Fibroblast of gingiva (primary cell): ENCODE measurements at places on chromosomes 13 and 19.

- no peak for DNase-seq
Measured at GRCh38 chr13:37665420-37665819, 66.9 kb upstream of the POSTN start.

- DNase-seq, result no peak
Measured at GRCh38 chr13:54424344-54424743, 1395.7 kb downstream of the OLFM4 start.

DNA sequence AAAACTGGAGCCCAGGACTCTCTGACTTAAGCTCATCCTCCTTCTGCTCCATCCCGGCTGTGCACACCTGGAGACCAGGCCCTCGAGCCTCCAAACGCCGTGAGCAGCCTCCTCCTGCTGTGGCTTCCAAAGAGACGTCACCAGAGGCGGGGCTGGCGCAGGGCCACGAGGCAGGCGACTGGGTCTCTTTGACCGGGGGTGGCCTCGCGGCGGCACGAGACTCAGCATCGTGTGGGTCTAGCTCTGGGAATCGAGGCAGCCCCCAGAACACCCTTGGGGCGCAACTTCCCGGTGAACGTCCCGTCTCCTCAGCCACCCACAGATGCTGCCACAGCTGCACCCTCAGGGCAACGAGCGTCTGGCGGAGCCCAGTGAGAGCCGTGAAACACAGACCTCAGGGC lies 22.8 kb downstream of the RASA3 start:
- DNase-seq, result peak; percentile 36

DNA sequence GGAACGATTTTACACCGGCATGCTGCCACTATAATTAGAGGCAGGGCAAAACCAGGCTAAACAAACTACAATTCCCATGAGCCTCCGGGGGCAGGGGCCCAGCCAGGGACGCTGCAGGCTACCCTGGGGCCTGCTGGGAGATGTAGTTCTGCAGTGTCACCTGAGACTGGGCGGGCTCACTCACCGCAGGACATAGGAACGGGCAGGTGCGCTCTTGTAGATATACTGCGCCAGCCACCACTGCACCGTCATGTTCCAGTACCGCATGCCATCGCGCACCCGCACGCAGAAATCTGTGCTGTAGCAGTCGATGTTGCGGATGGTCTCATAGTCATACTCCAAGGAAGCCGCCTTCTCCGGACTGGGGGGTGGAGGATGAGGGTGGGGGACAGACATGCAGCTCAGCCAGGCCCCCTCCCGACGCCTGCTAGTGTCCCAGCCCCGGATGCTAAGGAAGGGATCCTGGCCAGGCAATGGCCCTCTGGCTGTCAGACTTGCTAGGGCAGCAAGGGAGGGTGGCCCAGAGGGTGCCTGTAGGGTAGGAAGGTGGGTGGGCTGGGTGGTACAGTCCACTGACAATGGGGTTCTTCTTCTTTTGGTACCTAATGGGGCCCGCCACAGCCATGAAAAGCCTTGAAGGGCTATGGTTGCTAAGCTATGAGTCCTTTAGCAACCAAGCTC lies 5.8 kb upstream of the TMC4 start:
- DNase-seq, result no peak

- no peak for DNase-seq
Measured at GRCh38 chr19:32266460-32266859, 79.0 kb upstream of the ZNF507 start.

DNA sequence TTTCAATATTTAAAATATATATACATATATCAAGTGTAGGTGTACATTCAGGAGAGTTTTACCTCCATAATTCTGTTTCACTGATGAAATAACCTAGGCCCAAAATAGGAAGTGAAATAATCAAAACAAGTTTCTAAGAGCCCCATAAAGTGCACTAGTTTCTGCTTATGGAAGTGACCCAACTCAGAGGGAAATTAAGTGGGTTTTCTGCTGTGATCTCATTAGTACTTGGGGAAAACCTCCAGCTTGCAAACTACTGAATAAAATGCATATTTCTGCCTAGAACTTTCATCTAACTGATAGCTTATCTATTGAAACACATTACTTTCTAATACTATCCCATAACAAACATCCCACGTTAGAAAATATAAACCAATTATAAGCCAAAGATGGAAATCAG lies 45.4 kb upstream of the MIR17HG start:
- DNase-seq, result no peak

- peak; percentile 52 for DNase-seq
Measured at GRCh38 chr13:39616087-39616694, 13.2 kb upstream of the LHFPL6 start.

DNA sequence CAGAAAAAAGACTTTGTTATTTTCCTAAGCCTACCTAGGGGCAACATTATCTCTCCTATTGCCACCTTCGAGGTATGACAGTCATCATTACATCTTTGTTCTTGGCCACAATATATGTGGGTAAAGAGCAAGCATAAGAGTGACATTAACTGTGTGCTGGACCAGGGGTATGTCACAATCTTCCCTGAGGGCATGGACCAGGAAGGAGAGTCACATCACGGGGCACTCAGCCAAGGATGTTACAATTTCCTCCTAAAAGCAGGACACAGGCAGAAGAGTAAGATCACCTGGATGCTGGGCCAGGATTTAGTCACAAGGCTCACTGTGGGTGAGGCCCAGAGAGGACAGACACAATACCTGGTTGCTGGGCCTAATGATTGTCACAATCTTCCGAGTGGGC lies 53.0 kb upstream of the ZNF728 start:
- no peak for DNase-seq

DNA sequence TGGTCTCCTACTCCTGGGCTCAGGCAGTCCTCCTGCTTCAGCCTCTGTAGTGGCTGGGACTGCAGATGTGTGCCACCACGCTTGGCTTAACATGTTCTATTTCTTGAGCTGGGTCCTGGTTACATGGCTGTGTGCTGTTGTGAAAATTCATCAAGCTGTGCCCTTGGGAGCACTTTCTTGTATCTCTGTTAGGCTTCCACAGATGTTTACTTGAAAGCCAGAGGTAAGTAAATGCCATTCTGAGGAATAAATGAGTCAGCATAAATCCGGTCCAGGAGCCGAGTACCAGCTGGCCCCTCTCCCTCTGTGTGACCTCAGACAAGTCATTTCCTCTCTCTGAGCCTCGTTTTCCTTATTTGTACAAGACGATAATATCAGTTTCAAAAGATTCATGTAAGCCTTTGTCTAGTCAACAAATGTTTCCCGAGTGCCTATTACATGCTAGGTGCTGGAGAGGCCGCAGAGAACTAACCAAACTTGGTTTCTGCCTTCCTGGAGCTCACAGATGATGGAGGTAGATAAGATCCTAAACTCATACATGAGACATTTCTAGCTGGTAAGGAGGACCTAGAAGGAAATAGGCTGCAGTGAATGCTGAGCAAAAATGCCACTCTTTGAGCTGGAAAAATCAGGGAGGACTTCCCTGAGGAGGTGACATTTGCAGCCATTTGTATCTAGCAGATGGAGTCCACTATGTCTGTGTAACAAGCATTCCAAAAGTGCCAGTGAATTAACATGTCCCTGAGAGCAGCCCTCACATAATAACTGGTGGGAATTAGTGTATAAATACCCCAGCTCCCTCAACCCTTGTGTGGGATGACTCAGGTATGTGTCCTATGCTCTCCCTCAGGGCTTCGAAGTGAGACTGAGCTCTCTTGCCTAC lies 2.7 kb upstream of the RASAL3 start:
- DNase-seq, result peak; percentile 37

DNA sequence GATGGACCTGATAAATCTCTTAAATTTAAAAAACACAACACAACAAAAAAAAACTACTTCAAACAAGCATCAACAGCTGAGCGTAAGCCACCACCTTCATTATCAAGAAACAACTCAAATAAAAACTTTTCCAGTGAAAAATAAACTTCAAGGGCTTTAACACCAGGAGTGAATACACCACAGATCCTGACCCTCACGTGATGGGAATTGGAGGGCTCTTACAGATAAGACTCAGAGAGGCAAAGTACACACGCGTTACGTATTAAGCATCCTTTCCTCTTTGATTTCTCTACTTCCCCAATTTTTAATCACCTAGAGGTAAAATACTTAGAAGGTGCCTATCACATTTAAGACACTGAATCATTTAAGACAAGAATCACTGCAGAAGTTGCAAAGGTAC lies 573 bp upstream of the STARD13 start:
- no peak for DNase-seq

DNA sequence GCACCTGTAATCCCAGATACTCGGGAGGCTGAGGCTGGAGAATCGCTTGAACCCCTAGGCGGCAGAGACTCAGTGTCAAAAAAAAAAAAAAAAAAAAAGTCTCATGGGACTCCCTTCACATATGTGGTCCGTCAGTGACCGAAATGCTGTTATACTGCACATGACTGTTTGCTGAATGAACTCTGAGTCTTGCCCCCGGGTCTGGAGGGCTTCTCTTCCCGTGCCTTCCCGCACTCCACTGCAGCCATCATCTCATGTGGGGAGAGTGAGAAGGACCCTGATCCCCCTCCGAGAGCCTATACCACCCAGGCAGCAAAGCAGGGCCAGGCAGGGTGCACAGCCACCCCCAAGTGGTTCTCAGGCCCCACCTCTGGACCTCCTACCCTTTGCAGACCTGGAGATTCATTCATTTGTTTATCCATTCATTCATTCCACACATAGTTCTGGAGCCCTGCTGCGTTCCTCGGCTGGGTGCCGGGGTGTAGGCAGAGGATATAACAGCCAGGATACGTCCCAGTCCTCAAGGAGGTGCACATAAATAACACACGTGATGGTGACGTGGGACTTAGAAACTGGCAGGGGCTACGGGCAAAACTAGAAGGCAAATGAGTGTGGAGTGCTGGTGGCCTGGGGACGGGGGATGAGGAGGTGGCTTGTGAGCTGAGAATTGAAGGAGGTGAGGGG lies 14.2 kb downstream of the NDUFA11 start:
- no peak for DNase-seq

DNA sequence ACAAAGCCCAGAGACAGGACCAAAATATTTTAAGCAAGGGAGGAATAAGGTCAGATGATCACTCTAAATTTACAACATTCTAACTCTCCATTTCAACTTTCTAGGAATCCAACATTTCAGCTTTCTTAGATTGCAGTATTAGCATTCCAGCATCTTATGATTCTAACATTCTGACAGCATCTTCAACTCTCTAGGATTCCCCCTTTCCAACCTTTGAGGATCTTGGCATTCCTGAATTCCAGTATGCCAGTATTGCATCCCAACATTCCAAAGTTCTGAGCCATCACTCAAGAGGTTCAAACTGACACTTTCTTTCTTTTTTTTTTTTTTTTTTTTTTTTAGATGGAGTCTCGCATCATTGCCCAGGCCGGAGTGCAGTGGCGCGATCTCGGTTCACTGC lies 13.8 kb downstream of the TGFB1 start:
- peak; percentile 26 for DNase-seq

DNA sequence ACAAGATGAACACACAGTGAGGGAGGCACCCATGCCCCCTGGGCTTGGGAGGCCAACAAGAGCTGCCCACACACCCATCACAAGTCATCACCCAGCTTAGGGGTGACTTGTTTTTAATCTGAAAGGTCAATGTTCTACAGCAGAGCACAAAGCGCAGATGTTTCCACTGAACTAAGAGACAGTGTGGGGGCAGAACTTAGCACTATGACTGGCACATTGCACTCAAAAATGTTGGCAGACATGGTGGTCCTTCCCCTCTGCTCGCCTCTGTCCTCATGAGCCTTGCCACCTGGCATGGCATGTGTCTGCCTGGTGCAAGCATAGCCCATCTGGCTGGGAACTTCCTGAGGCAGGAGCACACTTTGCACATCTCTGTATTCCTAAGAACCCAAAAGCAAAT lies 81.4 kb upstream of the ZNF98 start:
- DNase-seq, result no peak

DNA sequence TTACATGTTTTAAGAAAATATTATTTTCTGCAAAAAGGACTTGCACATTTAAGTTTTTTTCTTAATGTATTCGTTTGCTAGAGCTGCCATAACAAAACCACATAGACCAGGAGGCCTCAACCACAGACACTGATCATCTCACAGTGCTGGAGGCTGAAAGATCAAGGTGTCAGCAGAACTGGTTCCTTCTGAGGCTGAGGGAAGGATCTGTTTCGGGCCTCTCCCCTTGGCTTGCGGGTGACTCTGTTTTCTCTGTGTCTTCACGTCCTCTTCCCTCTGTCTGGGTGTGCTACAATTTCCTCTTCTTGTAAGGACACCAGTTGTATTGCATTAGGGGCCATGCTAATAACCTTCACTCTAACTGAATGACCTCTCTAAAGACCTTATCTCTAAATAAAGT lies 364.2 kb downstream of the IRS2 start:
- DNase-seq, result no peak

DNA sequence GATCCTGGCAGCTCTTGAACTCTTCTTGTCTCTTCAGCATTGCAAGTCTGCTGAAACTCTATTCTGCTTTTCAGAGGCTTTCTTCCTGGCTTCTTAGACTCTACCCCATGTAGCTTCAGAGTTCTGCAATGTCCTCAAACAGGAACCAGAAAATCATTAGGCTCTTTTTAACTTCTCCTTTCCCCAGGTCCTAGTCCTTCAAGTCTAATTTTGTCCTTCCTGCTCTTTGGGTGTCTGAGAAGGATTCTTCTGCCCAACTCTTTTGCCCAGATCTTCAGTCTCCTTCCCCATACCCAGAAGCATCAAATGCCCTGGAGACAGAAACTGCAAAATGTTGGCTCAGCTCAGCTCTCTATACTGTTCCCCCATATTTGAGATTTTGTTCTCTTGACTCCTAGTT lies 50.0 kb upstream of the CALM3 start:
- DNase-seq, result no peak

DNA sequence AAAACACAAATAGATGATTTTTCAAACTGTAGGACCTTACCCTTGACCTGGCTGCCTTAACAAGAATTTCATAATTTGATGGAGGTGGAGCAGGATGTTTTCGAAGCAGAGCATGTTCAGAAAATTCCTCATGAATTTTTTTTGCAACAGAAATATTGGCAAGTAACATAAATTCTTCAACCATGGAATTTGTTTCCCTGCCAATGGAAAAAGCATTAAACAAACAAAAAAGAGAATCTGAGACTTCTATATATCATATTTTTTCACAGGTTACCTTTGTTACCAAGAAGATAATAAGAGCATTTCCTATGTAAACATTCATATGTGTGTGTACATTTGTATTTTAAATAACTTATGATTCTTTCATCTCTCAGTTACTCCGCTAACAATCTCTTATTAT lies 18.3 kb downstream of the DIS3 start:
- peak; percentile 45 for DNase-seq

GRCh38 chr19:37699057-37699456 lies 20.5 kb downstream of the ZNF607 start:
- DNase-seq, result no peak
